ENCODE measurements at places on chromosomes 6 and 20. TPM values are rescaled to one million over a fixed set of nuclear protein-coding genes. Genes with fewer than 3 reads are reported as not detected.

GRCh38 chr6:29107758-29108157 is at the start of gene OR2J3:
TSS of gene OR2J3 (plus strand) at chr6:29108058. CDS start at chr6:29111891, 3,833 bp downstream.
- no peak for DNase-seq

GRCh38 chr6:46648869-46649492 is 3.6 kb downstream of the CYP39A1 start:
- no peak for DNase-seq

GRCh38 chr6:71527886-71528285 is 239.3 kb downstream of the OGFRL1 start:
- no peak for DNase-seq

DNA sequence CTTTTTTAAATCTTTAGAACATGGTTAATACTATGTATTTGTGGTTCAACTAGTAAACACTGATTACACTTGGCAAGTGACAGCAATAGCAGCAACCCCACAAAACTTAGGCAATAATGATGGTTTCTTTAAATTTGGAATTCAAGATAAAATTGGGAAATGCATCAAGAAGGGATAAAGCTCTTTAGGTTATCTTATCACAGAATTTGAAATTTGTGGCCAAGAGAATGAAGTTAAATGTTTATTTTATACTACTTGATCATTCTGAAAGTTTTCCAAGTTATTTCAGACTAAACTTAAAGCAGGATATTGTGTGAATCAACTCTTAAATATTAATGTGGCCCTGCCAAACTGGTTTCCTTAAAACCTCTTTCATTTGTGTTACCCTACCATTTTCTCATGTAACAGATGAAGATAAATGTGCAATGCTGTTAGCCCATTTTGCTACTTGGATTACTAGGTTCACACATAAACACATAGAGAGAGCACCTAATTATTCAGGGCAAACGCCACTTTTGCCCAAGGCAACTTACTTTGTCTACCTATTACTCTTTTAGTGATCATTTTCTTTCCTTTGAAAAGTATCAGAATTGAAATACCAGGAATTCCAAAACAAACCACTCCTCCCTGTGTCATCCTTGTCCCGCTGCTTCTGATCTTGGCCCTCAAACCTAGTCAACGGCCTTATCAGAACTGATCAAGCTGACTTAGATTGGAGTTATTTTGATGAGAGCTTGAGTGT is 186.7 kb upstream of the TENT5A start:
- no peak for DNase-seq

DNA sequence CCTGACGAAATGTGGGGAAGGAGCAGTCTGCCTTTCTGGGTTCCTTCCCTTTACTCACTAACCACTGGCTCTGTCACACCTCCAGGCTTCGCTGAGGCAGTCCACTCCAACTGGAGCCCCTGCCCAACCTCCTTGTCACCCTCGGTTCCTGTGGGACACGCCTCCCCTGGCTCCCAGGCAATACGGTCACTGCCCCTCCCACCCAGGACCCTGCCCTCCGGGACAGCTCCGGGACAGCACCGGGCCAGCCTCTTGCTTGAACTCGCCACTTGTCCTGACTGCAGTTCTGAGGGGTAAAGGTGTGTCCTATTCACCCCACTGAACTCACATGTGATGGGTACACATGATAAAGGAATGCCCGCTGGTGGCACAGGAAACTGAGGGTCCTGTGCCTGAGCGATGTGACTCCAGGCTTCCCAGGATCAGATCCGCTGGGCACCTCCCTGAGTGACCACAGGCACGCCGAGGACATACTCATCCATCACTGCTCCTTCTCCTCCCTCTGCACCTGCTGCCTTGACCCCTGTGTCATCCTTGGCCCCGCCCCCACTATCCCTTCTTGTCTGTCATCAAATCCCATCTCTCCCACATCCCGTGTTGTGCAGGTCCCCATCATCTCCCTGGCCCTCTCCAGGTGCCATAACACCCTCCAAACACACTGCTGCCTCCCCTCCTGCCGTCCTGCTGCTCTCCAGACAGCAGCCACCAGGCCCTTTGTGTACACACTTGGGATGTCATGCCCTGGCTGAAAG is 7.9 kb downstream of the SDCBP2 start:
- DNase-seq: no peak

DNA sequence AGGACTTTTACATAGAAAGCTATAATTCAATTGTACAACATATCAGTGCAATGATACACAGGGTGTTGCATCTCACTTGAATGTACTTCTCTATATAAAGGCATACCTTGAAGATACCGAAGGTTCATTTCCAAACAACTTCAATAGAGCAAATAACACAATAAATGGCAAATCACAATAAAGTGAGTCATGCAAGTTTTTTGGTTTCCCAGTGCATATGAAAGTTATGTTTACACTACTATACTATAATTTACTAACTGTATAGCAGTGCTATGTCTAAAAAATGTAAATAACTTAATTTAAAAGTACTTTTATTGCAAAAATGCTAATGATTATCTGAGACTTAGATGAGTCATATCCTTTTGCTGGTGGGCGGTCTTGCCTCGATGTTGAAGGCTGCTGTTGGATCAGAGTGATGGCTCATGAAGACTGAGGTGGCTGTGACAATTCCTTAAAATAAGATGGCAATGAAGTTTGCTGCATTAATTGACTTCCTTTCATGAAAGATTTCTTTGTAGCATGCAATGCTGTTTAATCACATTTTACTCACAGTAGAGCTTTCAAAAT is 188.8 kb downstream of the TASP1 start:
- DNase-seq: no peak

DNA sequence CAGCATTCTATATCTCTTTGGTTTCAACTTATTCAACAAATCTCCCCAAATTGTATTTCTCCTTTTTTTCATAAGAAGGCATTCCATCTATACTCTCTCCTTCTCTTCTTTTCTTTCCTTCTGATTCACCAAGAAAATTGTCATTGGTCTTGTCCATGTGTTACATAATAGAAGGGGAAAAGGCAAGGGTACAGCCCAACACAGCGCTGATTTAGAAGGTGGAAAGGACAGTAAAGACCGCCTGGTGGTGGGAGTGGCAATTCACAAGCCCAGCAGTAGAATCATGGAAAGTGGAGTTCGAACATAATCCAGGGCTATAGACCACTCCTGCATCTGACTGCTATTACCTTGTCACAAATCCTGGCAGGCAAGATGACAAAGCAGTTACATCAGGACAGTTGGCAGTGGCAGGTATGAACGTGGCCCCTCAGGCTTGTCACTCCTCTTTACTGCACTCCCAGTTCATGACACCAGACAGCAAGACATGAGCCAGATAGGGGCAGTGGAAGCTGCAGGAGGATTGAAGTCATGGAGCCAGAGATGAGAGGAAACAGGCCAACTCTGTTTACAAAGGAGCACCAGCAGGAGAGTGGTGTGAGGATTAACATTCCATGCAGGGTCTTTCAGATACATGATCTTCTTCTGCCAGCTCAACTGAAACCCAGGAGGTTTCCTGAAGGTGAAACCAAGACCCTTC is 2.1 kb upstream of the TNFAIP3 start:
- no peak for DNase-seq

DNA sequence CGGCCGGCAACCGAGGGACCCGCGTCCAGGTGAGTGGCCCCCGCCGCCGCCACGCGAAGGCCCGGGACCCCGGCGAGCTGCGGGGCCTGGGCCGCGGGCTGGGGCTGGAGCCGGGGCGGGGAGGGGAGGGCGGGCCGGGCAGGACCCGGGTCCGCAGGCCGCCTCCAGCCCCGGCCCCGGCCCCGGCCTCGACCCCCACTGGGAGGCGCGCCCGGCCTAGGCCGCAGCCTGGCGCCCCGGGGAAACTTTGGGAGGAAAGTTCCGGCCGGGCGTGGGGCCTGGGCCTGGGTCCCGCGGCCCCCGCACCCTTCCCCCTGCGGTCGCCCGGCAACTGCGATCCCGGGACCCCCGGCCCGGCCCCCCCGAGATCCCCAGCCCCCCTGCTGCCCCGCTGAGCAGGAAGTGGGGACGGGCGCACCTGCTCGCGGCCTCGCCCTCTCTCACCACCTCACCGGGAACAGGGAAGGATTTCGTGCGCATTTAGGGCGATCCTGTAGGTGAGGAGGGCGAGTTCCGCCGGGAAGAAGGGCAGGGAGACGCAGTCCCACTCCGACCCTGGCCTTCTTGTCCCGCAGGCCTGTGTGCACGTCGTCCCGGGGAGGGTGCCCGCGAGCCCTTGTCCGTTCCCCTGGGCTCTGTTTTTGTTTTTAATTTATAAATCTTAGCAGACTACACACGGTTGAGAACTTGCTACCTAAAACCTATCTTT is 402 bp downstream of the OSBPL2 start:
- no peak for DNase-seq

DNA sequence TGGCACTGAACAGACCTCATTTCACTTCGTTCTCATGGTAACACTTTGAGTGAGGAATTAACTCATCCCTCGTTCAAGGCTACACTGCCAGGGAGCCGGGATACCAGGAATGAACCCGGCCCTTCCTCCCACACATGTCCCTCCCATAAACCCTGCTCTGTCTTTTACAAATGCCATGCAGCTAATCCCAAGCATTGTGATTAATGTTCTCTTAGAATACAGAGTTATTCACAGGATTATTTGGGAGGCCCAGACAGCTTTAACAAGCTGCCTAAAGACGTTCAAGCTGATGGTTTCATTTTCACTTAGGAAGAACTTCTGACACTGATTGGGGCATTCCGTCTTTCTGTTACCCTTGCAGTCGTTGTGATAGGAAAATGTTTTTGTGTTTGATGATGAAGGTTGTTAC is 42.5 kb upstream of the CD83 start:
- DNase-seq: no peak

DNA sequence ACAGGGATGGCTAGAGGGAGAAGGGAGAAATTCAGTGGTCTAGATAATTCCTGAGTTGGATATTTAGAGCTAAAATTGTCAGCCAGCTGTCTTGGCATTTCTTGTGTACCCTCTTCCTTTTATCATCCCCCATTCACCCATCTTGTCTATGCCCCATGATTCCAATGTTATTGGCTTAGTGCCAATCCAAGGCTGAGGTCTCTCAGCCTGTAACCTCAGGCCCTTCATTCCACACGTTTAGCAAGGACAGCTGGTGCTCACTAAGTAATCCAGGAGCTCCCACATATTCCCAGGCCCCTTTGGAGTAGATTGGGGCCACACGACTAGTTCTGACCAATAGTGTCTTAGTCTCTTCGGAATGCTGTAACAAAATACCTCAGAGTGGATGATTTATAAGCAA is 112.4 kb upstream of the ATXN1 start:
- no peak for DNase-seq

- no peak for DNase-seq
Observed at GRCh38 chr6:43014434-43014909, 423 bp downstream of the KLHDC3 start.

- DNase-seq: no peak
Observed at GRCh38 chr6:2055911-2056310, 189.5 kb downstream of the GMDS start.

BPIFB1 gene
- polyA plus RNA-seq: 0.04 TPM

DEFB126 gene
- polyA plus RNA-seq: not detected

SYCP2 gene
- 0.71 TPM for polyA plus RNA-seq

BHLHE23 gene
- polyA plus RNA-seq: not detected

AVP gene
- not detected for polyA plus RNA-seq

Measured in heart left ventricle (tissue), 16 donors.